Astrocyte (in vitro differentiated cells and primary cell): ENCODE measurements at places on chromosomes 3 and 15.

DNA sequence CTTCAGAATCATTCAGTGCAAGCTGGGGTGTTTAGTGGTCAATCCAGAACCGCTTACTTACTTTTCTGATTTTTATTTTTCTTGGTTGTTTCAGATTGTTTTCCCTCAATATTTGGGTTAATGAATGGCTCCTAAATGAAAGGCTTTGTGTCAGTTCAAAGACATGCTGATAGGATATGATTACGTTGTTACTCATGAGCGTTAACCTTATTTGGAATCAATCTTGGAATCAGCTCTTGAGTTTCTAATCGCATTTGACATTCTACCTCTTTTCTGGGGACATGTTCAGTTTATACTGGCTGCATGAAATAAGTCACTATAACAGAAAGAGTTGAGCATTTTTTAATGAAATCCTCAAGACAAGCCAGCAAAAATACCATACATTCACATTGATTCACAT, 50.2 kb downstream of the ATP11B start:
- DNase-seq, result no peak

DNA sequence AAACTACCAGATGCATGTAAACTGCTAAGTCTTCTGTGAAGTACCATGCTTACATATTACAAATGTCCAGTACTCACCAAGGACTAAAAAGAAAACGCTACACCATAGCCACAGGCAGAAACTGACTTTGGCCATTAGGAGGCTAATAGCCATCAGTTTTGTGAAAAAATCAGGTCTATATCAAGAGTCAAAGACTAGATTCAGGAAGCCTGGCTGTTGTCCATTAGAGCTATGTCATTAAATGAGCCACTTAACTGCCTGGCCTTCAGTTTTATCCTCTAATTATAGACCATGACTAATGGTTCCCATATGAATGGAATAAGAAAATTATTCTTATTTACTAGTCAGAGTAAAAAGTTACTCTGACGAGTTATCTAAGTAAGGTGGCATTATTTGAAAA, 144.1 kb downstream of the VPS13C start:
- peak; percentile 59 for DNase-seq

- DNase-seq, result peak; percentile 74
These were observed 47.6 kb upstream of the CD200R1L start for GRCh38 chr3:112894258-112894657.

- DNase-seq, result no peak
These were observed 20.4 kb upstream of the CHST2 start for GRCh38 chr3:143099210-143099609.

GRCh38 chr3:4948395-4948794, 30.8 kb upstream of the BHLHE40 start:
- DNase-seq, result peak; percentile 41

DNA sequence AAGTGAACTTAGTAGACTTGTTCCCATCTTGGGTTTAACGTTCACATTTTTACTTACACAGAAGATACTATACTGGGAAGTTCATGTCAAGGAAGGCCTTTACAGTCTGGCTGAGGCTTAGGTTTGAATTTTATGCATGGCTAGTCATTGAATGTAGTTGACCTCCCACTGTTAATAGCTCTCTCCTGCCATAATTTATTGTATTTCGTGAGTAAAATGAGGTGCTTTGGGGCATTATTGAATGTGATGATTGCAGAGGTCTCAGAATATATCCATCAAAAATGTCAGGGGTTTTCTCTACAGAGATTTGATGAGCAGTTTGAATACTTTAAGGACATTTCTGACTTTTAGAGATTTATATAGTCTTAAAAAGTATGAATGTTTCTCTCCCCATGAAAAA, 356.6 kb upstream of the GRM7 start:
- no peak for DNase-seq

- DNase-seq, result peak; percentile 66
These were observed 780 bp upstream of the ACAD9 start for GRCh38 chr3:128878556-128879124.

DNA sequence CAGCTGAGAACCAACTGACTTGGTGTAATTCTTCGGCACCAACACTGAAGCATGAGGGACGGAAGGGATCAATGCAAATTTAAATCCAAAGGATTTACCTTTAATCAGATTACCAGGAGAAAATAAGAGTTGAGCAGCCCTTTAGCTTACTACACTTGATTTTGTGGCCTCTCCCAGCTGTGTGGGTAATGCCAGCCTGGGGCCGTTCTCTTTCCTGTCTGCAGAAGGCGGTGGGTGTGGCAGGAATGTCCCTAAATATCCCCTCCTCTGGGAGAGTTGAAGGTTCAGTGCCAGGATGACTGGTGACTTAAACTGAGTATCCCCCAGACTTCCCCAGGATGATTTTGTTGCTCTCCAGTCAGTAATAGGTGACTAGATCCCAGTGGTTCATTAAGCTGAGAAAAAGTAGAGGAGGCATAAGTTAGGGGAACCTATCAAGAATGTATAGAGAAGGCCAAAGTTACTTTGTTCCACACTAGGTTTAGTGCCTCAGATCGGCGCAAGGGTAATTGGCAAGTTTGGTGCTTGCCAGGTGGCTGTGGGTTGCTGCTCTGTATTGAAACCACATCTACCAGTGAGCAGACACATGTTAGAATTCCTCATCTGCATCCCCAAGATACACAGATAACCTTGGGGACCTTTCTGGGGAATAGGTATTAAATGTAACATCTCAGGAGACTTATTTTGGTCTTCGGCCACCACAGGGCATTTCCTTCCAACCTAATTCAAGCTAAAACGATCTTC, 23.1 kb downstream of the MAPKBP1 start:
- DNase-seq, result no peak
